ENCODE measurements at places on chromosomes 2 and 18. TPM values are rescaled to one million over a fixed set of nuclear protein-coding genes. Genes with fewer than 3 reads are reported as not detected.

Gene CRYGC
- not detected for total RNA-seq

Gene GULP1
- total RNA-seq = 35.3 TPM

Gene IL36G
- total RNA-seq = not detected

Gene ANKRD30BL
- not detected for total RNA-seq

Gene MAB21L4
- 12.5 TPM for total RNA-seq

Gene WDR54
- total RNA-seq = 28.1 TPM

Gene FBXO48
- total RNA-seq = 1.2 TPM

Gene HAAO
- 14.5 TPM for total RNA-seq

Gene CCNYL1
- total RNA-seq = 18.8 TPM
